ENCODE measurements at places on chromosomes 2 and 18.

DNA sequence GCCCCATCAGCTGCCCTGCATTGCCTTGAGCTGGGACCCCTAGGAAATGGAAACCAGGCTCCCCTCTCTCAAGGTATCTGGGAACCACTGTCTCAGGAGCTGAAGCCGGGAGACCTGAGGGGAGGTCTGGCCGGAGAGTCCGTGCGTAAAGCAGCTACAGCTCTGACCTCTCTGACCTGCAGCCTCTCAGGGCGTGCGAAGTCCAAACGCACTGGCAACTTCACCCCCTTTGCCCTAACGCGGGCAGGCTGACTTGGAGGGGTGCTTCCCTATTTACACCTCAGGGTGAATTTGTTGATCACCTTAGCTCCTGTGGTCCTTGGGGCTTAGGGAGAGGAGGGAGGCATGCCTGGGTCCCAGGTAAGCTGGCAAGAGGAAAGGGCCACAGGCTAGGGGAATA lies 17.5 kb downstream of the SIGLEC15 start:
- no peak for DNase-seq

DNA sequence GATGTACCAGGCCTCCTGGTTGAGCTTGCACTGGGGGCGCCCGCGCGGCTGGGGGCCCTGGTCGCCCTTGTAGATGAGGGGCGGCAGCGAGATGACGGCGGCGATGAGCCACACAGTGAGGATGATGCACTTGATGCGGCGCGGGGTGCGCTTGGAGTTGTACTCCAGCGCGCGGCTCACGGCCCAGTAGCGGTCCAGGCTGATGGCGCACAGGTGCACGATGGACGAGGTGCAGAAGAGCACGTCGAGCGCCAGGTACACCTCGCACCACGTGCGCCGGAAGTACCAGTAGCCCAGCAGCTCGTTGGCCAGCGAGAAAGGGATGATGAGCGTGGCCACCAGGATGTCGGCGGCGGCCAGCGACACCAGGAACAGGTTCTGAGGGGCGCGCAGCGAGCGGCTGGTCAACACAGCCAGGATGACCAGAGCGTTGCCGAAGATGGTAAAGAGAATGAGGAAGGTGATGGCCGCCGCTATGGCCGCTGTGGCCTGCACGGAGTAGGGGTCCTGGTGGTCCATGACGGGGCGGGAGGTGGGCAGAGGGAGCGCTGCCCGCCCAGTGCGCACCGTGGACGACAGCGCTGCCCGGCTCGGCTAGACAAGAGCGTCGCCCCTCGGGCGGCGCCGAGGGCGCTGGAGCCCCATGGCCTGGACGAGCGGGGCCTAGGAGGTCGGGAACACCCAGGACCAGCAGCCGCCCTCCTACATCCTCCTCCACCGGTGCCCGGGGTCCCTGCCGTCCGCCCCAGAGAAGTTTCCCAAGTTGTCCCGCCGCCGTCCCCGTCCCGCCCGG lies 544 bp downstream of the ADRA2B start:
- DNase-seq = no peak

GRCh38 chr2:225328192-225328591 lies 71.3 kb upstream of the NYAP2 start:
- DNase-seq = no peak

DNA sequence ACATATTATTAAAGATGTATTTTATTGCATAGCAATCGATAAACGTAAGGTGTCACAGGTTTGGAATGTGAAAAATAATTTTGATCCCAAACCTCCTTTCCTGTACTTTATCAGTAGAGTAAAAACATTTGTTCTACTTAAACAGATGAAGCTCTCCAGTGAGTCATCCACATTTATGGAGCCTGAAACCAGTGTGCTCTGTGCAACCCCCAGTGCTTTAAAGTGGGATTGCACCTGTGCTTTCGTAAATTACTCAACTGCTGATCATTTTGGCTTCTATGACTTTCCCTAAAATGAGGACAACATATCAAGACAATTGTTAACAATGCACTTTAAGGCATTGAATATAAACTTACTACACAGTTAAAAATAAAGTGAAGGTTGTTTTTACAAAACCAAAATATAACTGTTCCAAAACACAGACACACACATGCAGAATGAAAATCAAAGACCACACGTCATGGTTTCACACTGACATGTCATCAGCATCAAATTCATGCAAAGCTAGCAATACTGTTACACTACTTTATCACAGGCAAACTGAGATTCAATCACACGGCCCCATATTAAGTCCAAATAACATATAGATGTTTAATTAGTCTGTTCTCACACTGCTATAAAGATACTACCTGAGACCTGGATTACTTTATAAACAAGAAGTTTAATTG lies 9.7 kb downstream of the TMEM18 start:
- DNase-seq = no peak

DNA sequence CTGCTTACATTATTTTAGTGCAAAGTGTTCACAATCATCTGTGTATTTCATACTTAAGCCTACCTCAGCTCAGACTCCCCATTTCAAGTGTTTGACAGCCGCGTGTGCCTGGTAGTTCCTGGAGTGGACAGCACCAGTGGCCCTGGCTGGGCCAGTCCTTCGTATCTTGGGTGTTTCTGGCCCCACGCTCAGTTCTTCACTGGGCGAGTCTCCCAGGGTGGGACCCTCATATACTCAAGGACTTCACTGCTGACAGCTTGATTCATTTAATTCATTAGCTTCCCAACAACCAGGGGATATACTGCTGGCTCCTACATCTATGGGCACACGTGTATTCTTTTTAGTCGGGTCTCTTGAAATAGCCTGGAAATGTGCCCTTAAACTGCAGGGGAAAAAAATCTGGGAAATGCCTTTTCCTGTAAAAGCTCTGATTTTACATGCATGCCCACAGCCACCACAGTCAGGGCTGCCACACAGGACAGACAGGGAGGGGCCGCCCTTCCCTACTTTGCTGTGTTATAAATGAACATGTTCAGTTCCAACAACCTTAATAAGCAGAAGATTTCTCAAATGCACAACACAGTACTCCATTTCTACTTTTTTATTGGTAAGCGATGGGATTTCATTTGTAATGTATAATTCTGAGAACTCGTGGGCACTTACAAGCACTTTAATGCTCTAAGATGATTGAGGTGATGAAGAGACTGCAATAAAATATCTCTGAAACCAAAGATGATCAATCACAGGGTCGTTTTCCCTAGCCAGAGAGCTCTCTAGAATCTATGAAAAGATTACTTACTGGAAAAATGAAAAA lies 205.5 kb upstream of the REV1 start:
- DNase-seq = no peak

GRCh38 chr2:205822579-205822978 lies 140.3 kb downstream of the NRP2 start:
- DNase-seq = no peak

GRCh38 chr2:196500686-196501431 lies 138.7 kb upstream of the CCDC150 start:
- DNase-seq = no peak

DNA sequence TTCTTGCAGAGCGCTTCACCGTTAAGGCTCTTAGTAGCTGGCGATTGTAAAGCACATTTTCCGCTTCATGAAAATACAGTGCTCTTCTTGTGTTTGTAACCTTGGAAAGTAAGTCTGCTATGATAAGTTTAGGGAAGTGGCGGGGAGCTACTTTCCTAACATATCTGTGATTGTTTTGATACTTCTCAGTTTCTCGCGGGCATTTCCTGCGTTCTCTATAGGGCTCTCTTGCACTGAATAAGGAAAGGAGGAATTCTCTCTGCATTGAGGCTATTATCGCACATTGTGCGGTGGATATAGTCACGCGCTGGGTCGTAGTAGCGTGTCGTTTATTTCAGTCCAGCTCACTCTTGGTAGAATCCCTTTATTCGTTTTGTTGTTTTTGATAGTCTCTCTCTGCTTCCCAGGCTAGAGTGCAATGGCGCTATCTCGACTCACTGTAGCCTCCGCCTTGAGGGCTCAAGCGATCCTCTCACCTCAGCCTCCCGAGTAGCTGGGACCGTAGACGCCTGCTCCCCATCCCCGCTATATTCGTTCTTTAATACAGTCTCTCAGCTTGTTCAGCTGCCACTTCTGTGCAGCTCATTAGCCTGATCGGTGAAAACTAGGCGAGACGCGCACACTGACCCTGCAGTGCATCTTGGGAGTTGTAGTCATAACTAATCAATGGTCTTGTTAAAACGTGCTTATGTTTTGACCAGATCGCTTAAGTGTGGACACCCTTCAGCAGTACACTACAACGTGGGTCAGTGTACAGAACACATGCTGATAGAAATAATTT lies 1.0 kb upstream of the PPP4R3B start:
- DNase-seq = peak; percentile 42

DNA sequence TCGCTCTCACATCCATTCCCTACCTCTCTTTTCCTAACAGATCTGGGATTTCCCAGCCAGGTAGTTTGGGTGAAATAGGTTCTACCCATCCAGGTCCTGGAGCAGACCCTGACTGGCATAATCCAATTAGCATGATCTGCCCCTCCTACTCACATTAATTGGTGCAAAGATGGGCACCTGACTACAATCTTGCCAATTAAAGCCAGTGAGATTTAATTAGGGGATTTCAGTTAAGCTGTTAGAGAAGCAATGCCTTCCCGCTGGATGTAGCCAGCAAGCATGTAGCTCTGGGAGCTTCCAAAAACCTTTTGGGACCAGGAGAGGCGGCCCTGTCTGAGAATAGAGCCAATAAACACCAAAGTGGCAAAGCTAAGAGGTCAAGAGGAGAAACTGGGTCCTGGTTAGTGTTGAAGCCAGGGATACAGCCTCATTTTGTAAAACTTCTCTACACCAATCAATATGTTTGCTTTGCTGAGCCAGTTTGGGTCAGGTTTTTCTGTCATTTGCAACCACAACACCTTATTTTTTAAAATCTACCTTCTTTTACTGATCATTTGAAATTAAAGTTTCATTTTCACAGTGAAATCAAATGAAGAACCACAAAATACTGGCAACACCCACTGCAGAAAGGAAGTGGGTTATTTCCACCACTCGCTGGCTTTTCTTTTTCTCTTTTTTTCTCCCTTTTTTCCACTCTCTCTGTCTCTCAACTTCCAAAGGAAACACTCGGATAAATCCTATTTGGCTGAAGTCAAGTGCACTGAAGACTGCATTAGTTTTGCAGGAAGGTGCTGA lies 3.2 kb upstream of the TTC39C start:
- DNase-seq = peak; percentile 79

DNA sequence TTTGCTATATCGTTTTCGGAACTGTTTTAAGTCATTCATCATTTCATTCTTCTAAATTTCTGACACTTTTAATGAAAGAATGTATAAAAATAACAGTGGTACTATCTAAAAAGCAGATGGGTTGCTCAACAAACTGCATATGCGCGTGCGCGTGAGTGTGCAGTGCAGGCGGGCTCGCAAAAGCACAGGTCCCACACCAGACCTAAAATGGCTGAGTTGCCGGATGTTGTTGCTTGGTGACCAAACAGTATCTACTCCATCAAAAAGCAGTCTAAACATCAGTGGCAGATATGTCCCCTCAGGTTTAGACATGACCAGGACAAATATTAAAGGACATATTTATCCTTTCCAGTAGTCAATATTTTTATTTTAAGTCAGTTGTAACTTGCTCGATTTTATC lies 5.1 kb downstream of the NOL4 start:
- DNase-seq = no peak

- no peak for DNase-seq
Measured at GRCh38 chr2:128304715-128305554, 13.7 kb downstream of the HS6ST1 start.

- DNase-seq = no peak
Measured at GRCh38 chr18:27763341-27763740, 413.6 kb downstream of the CDH2 start.

- no peak for DNase-seq
Measured at GRCh38 chr2:127423478-127423843, 5.2 kb downstream of the PROC start.

DNA sequence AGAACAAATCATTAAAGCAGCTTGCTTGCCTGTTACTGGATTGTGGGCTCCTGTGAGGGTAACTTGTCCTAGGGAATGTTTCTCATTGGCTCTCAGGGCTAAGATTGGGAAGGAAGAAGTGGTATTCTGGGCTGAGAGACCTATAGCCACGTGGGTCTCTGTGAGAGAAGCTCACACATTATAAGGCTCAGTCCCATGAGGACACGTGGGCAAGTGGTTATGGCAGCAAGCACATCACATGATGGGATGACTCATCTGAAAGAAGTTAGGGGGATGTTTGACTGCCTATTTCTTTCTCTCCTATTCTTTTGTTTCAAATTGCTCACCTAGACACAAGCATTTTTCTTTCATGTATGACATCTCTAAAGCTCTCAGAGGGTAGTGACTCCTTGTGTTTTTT lies 418.0 kb upstream of the ST6GAL2 start:
- DNase-seq = no peak

DNA sequence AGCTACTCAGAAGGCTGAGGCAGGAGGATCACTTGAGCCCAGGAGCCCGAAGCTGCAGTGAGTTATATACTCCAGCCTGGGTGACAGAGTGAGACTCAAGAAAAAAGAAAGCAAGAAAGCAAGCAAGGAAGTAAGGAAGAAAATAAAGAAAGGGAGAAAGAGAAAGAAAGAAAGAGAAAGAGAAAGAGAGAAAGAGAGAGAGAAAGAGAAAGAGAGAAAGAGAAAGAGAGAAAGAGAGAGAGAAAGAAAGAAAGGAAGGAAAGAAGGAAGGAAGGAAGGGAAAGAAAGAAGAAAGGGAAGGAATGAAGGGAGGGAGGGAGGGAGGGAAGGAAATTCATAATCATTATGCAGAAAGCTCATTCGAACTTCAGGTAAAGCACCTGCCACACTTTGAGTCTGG lies 33.9 kb downstream of the KIF3C start:
- no peak for DNase-seq

DNA sequence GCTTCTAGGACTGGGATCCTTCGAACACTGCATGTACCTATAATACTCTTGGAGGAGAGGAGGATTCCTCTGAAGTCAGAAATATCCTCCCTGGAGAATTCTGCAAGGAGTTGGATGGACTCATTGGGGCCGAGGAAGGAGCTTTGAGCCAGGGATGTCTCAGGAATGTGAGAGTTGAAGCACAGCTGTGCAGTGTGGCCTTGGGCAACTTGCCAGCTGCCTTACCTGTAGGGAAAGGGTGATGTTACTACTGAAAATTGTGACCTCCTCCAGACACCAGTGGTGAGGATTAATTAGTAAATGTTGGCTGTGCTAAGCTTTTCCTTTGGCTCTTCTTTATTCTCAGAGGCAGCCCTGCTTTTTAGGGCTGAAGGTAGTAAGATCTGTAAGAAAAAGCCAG lies 41.4 kb downstream of the FMNL2 start:
- DNase-seq = no peak

DNA sequence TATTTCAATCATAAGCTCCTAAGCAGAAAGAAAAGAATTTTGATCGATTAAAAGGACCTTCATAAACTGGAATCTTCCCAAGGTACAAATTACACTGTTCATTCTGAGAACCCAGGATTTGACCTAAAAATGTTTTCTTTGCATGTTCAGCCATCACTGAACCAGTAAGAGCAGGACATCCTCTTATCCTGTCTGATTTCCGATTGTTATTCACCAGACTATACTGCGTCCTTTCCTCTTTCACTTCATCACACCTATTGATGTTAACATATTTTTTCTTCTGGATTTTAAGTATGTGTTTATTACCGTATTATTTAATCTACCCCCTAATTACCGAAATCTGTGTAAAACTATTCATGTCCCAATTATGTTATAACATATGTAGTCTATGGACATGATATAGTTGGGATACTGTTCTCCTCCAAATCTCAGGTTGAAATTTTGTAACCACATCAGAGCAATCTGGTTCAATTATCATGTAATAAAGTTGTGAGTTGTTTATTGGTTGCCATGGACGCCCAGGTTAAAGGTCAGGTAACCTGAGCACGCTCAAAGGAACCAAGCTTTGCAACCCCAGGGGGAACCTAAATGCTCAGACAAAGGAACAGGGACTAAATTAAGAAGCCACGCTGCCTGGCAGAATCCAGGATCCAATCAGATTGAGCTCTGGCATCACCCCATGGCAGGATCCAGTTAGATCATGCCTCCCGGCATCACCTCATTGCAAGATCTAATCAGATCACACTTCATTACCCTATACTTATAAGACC lies 11.6 kb upstream of the TBC1D8 start:
- no peak for DNase-seq
